ENCODE measurements at places on chromosomes 12 and 14.

DNA sequence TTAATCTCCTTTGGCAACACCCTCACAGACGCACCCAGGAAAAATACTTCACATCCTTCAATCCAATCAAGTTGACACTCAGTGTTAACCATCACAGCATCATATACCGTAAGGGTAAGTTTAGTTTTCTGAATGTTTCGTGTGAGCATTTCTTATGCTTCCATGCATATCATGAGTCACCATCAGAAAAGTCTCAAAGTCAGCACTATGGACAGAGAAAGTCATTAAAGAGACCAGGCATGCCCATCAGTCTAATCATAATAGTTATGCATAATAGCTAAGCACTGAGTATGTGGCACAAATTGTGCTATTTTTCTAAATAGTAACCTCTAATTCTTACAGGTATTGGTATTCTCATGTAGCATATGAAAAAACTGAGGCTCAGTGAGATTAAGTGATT lies 158.8 kb upstream of the PRMT8 start:
- DNase-seq: no peak

DNA sequence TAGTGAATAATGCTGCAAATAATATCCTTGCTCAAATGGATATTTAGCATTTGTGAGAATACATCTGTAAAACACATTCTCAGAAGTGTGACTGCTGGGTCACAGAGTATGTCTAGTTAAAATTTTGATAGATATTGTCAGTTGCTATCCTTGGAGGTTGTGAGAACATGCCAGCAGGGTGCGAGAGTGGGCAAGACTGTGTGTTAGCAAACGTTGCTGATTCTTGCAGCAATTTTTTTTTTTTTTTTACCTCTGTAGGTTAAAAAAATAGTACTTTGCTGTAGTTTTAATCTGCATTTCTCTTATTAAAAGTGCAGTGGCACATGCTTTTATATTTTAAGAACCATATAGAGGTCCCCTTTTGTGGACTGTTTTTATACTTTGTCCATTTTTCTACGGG lies 4.5 kb upstream of the NYNRIN start:
- no peak for DNase-seq

DNA sequence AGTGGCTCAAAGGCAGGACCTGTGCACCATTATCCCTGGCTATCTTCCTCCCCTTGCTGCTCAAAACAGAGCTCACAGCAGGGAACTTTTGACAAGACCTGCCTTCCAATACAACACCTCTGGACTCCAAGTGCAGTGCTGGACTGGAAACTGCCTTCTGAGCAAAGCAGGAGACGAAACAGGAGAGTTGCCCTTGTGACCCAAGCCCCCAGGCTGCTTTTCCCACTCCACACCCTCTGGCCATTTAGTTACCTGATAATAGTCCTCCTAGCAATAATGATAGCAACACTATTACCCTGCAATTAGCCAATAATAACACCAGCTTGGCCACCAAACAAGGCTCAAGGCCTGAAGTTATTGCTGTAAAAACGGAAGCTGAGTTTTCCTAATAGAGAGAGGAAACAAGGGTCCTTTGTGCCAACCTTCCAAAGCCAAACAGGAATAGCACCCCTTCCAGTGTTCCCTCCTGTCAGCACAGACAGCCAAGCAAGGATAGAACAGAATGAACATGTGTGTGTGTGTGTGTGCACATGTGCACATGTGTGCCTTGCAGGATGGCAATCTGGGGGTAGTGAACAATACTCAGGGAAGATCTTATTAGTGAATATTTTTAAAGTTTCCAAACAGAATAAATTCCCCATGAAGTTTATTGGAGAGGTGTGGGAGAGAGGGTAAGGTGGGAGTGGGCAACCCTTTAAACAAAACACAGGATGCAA lies 9.2 kb upstream of the KRT73 start:
- DNase-seq: no peak

DNA sequence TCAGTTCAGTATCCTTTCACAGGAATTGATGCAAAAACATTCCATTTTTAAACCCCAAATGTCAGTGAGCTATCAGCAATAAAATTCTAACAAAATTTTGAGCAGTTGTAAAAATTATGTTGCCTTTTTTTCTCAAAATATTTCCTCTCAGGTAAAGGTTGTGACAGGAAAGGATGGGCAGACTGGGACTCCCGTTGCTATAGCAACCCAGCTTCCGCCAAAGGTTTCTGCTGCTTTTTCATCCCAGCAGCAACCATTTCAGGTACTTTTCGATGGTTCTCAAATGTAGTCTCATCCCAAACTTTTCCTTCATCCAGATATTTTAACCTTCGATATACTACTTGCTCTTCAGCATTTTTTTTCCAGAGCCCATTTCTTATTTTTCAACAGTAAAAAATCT lies 13.6 kb downstream of the EP400 start:
- DNase-seq: no peak

GRCh38 chr14:85566603-85567002 lies 36.7 kb downstream of the FLRT2 start:
- no peak for DNase-seq

DNA sequence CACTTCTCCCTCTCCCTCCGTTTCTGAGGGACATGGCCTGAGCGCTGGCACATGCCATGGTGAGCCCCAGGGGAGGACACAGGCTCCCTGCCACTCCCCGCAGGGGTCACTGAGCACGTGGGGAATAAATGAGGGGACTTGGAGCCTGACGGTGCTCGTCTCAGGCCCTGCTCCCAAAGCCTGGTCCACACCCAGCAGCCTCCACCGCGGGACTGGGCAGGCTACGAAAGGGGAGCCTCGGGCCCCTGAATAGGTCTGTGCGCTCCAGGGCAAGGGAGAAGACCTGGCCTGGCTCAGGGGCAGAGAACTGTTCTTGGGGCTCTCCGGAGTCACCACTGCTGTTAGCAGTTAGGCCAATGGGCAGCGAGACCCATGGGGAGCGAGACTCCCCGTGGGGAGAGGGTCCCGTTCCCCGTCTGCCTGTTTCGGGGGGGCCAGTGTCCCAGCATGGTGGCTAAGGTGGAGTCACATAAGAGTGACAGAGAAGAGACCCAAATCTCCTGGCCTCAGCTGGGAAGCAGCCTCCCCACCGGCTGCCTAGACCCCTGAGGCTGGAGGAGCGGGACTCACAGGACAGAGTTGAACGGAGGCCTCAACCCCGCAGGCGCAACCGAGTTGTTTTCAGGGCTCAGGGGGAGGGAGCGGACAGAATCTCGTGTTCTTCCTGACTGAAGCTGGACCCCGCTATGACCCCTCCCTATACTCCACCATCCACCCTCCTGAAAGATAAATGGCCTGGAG lies 329.8 kb upstream of the SFSWAP start:
- no peak for DNase-seq

GRCh38 chr12:11759899-11760298 lies 110.4 kb downstream of the ETV6 start:
- DNase-seq: no peak

GRCh38 chr12:15525441-15525840 lies 203.1 kb downstream of the PTPRO start:
- no peak for DNase-seq

- no peak for DNase-seq
Measured at GRCh38 chr14:86782092-86782580, 1210.8 kb downstream of the GALC start.

GRCh38 chr14:95683793-95684192 lies 2.4 kb upstream of the TCL1B start:
- no peak for DNase-seq

GRCh38 chr14:57692671-57693070 lies 173.2 kb downstream of the SLC35F4 start:
- no peak for DNase-seq

DNA sequence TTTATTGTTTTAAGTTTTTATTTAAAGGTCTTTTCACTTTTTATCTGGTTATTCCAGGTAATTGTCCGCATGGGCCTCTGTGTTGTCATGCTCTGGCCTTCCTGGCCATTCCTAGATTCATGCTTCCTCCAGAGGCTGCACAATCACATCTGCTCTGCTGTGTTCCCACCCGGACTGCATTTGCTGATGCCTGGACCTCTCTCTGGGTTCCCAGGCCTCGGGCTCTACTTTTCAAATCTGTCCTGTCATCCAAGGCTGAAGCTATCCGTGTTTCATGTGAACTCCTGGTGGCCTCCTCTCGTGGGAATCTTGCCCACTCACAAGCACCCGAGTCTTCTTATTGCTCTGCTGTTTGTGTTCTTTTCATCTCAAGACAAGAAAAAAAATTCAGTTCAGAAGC lies 16.1 kb upstream of the VDR start:
- no peak for DNase-seq

DNA sequence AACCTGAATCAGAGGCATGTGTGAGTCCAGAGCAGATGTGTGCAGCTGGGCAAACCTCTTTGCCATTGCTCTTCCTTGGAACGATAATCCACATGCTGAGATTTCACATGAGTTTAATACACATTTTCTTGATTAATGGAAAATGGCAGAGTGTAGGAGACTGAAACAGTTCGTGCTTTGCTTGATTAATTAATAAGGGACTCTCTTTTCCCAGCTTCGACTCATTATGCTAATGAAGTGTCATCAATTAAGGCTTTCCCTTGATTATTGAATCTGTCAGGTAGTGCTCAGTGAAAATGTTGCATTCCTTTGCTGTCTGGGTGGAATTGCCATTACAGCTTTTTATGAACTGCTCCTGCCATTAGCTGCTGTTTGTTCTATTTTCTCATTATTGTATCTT lies 487.7 kb upstream of the NOVA1 start:
- no peak for DNase-seq

- no peak for DNase-seq
Measured at GRCh38 chr12:96213869-96214268, 19.7 kb downstream of the ELK3 start.

DNA sequence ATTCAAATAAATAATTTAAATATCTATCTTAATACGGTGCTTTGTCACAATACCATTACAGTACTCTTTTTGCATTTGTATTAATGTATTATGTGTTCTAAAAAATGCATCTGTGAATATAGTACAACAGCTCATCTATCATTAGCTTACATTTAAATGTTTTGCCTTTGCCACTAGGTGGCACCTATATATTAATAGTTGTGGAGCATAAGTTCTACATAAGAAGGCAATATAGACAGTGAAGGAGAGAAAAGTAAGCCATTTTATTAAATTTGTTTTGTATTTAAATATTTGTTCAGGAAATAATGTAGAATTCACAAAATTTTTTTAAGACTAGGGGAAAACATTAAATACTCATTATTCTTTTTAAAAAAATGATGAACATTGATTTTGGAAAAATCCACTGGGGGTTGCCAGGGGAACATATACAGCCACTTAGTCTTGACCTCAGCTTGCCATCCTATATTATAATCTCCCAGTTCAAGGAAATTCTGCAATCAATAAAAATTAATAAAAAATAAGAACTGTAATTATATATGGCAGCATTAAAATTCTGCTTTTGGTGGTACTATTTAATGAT lies 9.8 kb downstream of the CCER1 start:
- DNase-seq: no peak

- no peak for DNase-seq
Measured at GRCh38 chr12:10184261-10184843, 5.5 kb downstream of the TMEM52B start.

DNA sequence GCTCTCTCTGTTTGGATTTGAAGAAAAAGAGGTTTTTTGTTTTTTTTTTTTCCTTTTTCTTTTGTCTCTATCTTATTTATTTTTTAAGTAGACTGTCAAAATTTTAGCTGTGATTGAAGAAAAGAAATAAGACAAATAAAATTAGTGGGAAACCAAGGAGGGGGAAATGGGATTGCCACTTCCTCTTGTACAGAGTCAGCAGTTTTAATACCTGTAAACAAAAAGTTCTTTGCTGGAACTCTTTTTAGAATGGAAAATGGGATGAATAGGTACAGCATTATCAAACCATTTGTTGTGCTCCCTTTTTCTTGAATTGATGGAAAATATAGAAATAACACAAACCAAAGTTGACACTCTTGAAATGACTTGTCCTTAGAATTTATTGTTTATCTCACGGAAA lies 680.7 kb downstream of the DIO2 start:
- DNase-seq: no peak

DNA sequence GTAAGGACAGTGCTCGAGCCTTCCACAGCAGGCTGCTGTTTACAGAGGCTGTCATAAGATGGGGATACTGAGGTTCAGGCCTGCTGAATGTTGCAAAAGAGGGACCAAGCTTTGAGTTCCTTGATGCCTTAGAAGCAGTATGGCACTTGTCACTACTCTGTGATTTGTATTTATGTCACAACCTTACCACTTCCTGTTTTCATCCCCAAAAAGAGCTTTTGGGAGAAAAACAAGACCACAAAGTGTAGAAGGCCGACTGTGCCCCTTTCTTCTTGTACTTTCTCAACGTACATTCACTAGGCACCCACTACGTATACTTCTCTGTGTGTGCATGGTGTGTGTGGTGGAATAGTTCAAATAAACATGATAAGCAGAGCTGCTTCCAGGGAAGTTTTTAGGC lies 90.1 kb downstream of the DRAM1 start:
- no peak for DNase-seq

DNA sequence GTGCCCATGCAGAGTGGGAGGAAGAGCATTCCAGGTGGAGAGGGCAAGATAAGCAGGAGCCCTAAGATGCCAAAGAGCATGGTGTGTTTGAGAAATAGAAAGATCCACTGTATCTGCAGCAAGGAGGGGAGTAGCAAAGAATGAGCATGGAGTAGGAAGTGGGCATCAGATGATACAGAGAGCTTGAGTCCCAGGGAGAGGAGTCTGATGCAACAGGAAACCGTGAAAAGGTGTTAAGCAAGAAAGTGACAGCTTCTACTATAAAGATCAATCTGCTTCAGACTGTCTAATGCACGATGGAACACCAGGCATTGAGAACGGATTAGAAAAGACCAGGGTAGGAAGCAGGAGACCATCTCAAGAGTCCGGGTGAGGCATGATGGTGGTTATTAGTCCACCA lies 12.3 kb upstream of the GPRC5D start:
- no peak for DNase-seq

GRCh38 chr12:110548678-110549077 lies 34.4 kb downstream of the PPTC7 start:
- no peak for DNase-seq

GRCh38 chr14:54776361-54777001 lies 126.1 kb downstream of the GCH1 start:
- DNase-seq: no peak

GRCh38 chr12:93944201-93944600 lies 204.2 kb upstream of the PLXNC1 start:
- DNase-seq: no peak

- no peak for DNase-seq
Measured at GRCh38 chr14:93629643-93630042, 158.6 kb downstream of the PRIMA1 start.

- DNase-seq: no peak
Measured at GRCh38 chr14:106679776-106680175, 1153.4 kb downstream of the TMEM121 start.
